Right lung (tissue), 10 donors: ENCODE measurements at places on chromosomes 11 and 22. TPM values are rescaled to one million over a fixed set of nuclear protein-coding genes. Genes with fewer than 3 reads are reported as not detected.

SPA17 gene
- polyA plus RNA-seq = 15.6 TPM

H19 gene
- polyA plus RNA-seq = 820 TPM

NAALAD2 gene
- polyA plus RNA-seq = 31.8 TPM

ZNF280B gene
- polyA plus RNA-seq = 3.3 TPM

GRCh38 chr11:123480290-123480815, 50.3 kb downstream of the GRAMD1B start:
- no peak for DNase-seq

DNA sequence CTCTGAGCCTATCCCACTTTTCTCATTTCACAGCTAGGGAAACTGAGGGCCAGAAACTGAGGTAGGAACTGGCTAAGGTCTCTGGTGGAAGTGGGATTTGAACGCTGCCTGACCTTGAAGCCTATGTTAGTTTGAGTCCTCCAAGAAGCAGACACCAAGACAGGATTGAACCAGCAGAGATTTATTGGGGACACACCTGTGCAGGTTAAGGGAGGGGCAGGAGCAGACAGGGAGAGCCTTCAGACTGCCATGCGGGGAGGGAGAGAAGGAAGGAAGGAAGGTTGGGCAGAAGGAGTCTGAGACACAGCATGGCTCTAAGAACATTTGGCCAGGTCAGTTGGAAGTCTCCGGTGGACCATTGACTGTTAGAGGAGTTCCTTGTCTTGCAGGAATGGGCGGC, 59.5 kb downstream of the SGSM1 start:
- no peak for DNase-seq

DNA sequence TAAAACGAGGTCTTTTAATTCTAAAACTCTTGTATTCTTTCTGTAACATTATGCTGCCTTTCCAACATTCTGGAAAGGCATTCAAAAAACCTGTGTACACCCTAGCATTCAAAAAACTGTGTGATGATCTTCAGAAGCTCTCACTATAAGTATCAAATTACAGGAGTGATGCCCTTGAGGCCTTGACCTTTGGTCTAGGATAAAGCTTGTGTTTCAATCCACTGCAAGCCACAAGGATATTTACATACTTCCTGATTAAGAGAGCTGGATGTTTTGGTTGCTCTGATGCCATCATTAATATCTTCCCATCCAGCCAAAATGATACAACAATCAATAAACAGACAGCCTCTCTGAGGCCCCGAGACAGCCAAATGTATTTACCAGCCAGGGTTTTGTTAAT, 11.9 kb downstream of the CLPB start:
- DNase-seq = no peak

DNA sequence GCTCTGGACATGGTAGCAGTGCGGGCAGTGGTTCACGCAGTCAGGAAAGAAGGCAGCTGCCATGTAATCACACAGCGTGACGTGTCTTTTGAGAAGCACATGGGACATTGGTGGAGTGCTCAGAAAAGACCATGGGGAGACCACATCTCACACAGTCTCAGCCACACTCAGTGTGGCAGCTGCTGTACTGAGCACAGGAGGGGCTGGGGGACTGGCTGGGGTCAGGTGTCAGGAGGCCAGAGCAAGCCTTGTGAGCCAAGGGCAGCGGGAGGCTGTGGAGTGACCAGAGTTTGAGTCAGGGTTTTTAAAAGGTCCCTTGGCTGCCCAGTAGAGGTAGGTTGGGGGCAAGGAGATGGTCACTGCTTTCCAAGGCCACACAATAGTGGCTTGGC, 18.5 kb downstream of the CLDN5 start:
- no peak for DNase-seq

GRCh38 chr11:130139401-130139800, 20.2 kb upstream of the ST14 start:
- DNase-seq = no peak

- DNase-seq = no peak
Observed at GRCh38 chr11:1817000-1817399, 17.8 kb upstream of the SYT8 start.

DNA sequence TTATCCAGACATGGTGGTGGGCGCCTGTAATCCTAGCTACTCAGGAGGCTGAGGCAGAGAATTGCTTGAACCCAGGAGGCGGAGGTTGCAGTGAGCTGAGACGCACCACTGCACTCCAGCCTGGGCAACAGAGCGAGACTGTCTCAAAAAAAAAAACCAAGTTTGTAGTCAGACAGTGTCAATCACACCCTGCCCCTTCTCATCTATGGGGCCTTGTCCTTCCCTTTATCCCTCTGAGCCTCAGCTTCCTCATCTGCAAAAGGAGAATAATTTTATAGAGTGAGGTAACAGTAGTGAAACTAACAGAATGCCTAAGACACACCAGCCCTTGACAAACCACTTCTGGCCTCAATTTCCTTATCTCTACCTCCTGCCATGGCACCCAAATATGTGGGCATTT, 10.7 kb downstream of the BCL9L start:
- DNase-seq = no peak

DNA sequence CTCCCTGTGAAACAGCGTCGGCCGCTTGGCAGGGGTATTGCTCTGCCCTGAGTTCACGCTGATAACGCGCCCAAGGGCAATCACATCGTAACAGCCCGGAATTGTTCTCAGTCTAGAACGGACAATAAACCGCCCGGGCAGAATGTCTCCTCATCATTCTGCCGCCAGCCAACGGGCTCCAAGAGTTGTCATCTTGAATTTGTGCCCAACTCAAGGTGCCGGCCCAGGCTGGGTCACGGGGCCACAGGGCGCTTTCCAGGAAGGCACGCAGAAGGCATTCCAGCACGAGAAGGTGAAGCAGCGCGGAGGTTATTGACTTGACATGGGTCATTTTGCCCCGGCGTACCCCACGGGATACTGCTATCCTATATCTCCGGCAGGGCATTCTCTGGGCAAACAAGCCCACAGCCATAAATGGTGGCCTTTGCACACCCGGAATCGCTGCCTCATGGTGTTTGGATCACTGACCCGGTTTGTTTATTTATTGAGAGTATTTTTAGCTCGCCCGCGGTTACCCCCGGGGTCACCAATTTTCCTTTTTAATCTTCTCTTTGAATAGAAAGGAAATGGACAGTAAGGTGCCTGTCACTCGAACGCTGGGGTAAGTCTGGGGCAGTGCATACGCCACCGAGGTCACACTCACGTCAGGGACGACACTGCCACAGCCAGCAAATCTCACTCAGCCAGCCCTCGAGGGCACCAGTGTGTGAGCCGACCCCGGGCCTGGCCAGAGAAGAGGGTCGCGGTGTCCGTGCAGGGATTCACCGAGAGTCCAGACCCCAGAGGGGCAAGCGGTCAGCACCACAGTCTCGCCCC, 72.4 kb upstream of the FGF3 start:
- DNase-seq = no peak

DNA sequence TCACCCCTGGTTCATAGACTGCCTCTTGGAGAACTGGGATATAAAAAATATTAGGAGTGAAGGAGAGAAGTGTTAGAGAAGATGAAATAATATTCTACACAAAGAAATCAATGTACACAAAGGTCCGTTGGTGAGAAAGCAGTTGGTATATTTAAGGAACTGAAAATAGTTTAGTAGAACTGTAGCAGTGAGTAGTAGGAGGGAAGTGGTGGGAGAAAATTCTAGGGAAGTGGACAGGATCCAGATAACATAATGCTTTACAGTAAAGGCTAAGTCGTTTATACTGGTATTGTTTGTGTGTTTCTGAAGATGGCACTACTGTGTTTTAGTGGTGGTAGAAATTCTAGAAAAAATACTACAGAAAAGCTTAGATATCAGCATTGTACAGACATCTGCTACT, 120.8 kb upstream of the CHORDC1 start:
- DNase-seq = no peak

DNA sequence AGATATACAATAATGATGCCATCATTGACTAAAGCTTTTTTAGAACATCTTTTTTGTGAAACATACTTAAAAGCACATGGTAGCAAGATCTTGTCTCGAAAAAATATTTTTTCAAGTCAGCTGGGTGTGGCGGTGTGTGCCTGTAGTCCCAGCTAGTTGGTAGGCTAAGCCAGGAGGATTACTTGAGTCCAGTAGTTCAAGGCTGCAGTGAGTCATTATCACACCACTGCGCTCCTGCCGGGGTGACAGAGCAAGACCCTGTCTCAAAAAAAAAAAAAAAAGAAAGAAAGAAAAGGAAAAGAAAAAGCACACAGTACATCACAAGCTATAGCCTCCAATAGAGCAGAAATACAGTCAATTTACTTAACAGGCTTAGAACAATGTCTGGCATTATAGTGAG, 37.0 kb downstream of the ENTHD1 start:
- no peak for DNase-seq
